ENCODE measurements at places on chromosomes 3 and 15.

- DNase-seq, result no peak
These were observed 645.8 kb upstream of the NR2F2 start for GRCh38 chr15:95684693-95685115.

- DNase-seq, result no peak
These were observed 31.1 kb upstream of the RASA2 start for GRCh38 chr3:141455603-141456300.

- DNase-seq, result peak; percentile 88
These were observed 349.9 kb downstream of the ZBBX start for GRCh38 chr3:167030082-167030725.

DNA sequence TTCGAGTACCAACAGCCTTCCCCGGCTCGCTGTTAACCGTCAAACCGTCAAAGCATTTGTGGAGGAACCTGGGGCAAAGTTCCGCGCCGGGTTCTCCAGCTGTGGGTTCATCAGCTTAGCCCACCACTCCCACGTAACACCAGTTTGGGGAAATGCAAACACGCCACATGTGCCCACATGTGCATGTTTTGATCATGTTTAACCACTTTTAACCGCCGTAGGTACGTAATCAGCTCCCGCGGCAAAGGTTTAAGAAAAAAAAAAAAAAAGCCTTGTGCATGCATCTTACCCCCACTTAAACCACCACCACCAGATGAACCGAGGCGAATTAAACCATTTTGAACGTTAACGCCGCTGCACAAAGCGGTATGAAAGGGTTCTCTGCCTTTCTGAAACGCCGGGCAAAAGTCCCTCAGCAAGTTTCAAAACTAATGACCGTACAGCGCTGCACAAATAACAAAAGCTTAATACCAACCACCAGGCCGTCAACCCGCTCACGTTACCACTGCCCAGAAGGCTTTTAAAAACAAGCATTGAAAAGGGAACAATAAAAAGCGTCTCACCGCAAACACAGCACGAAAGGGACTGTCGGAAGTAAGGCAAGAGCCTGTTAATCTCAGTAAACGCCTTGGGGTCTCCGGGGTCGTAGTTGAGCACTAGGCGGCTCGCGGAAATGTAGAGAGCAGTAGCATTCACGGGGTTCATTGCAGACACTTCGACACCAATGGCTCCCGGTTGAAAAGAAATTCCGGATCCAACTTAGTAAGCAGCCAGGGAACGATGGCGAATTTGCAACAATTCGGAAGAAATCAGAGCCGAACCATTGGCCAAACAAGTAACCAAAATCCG lies 1.5 kb downstream of the MSL2 start:
- DNase-seq, result peak; percentile 51

GRCh38 chr15:28989239-28989830 lies 103.6 kb downstream of the APBA2 start:
- peak; percentile 32 for DNase-seq

DNA sequence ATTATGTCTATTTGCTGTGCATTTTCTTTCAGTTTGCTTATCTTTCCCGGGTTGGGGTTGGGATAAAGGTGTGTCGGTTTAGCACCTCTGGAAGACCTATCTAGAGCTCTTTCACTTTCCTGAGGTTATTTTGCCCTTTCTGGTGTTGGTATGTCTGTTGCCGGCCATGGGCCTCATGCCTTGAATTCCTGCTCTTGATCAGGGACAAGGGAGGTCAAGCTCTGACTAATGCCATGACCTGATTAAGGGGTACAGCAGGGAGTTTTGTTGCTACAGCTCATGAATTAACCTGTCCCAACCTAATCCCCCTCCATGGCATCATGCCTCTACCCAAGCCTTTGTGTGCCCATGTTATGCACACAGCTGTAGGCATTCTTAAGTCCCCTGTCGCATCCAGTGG lies 70.5 kb upstream of the GOLGA6B start:
- no peak for DNase-seq

GRCh38 chr3:55285156-55285555 lies 201.9 kb downstream of the WNT5A start:
- DNase-seq, result no peak

GRCh38 chr15:48696627-48697312 lies 51.3 kb upstream of the FBN1 start:
- no peak for DNase-seq

- peak; percentile 51 for DNase-seq
These were observed 74.7 kb downstream of the RASA2 start for GRCh38 chr3:141561426-141562034.

DNA sequence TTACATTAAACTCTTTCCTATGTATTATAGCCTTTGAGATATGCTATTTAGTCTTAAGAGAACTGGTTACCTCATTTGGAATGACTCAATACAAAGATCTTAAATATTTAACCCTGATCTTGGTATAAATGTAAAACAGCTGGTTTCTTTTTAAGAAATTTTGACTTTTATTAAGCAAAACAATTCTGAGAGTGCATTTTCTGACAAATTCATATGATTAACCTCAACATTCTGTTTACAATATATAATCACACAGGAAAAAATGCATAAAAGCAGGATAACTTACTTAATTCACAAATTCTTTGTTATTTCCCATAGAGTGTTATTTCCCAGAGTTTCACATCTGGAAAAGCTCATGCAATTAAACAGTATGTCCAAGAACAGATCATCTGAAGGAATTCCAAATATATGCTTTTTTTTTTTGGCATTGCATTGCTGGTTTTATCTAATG lies 400.4 kb upstream of the THBS1 start:
- DNase-seq, result no peak

GRCh38 chr3:172312001-172312400 lies 136.3 kb downstream of the GHSR start:
- DNase-seq, result no peak

GRCh38 chr3:84724877-84725276 lies 233.9 kb upstream of the CADM2 start:
- peak; percentile 42 for DNase-seq

DNA sequence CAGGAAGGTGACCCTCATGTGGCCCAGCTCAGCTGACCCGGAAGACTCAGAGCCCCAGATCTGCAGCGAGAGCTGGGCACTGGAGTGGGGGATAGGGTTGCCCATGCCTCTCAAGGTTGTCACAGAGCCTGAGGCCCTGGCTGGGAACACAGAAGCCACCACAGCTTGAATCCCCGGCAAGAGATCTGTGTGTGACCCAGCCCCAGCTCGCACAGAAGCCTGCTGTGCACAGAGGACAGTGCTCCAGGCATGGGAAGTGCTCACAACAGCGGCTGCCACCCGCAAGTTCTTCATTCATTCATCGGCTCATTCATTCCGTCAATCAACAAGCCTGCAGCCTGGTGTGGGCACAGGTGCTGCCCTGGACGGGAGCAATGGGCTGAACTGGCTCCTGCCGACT lies 36.4 kb downstream of the DNAJB8 start:
- DNase-seq, result peak; percentile 6

- peak; percentile 51 for DNase-seq
These were observed 19.5 kb upstream of the C3orf70 start for GRCh38 chr3:185172086-185173049.

GRCh38 chr15:71136159-71136783 lies 21.0 kb downstream of the THSD4 start:
- no peak for DNase-seq

DNA sequence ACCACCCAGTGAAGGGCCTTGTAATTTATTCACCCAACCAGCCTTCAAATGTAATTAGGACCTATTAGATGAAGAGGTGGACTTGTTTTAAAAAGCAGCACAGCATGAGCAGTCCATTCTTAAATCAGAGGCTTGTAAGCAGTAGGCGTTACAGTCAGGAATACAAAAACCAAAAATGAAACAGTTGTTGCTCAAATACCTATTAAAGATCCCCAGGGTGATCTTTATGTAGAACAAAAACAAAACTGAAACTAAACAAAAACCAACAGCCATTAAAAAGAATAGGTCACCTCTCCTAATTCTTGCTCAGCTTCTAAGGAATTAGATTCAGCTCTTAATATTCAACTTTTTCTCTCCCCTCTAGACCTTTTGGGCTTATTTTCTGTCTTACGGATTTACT lies 104.9 kb upstream of the ST8SIA2 start:
- no peak for DNase-seq

- no peak for DNase-seq
These were observed 10.2 kb downstream of the CSPG4 start for GRCh38 chr15:75702436-75702835.

DNA sequence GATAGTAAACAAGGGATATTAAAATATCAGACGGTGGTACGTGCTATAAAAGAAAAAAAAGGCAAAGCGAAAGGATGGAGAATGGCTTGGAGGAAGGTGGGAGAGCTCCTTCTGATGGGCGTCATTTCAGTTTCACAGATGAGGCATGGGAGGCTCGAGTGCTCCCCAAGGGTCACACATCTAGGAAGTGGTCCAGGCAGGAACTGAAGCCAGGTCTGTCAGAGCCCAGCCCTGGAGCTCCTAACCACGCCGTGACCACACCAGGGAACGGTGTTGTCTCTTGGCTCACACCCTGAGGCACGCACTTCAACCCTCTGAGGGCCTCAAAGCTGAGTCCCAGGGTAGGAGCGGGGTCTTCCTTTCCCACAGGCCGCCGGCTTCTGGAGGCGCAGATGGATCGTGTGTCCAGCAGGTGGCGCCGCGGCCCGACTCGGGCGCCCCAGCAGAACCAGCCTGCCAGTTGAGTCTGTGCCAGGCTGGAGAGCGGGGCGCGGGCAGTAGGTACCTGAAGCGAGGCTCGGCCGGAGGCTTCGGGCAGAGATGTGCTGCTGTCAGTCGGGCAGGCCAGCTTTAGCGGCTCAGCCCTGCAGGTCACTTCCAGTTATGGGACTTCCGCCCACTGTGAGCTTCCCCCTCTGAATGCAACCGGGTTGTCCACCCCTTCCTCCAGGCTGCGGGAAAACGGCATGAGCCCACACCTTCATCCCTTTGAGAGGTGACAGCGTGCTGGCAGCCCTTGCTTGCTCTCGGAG lies 68.1 kb downstream of the SLC6A1 start:
- peak; percentile 78 for DNase-seq

- DNase-seq, result peak; percentile 86
These were observed 515 bp downstream of the ADAM10 start for GRCh38 chr15:58748852-58749531.

GRCh38 chr3:42728056-42728455 lies 25.5 kb upstream of the HHATL start:
- no peak for DNase-seq

GRCh38 chr3:151593928-151594327 lies 133.1 kb upstream of the IGSF10 start:
- DNase-seq, result no peak

- DNase-seq, result peak; percentile 25
These were observed 31.4 kb upstream of the TIPARP start for GRCh38 chr3:156642750-156643728.

DNA sequence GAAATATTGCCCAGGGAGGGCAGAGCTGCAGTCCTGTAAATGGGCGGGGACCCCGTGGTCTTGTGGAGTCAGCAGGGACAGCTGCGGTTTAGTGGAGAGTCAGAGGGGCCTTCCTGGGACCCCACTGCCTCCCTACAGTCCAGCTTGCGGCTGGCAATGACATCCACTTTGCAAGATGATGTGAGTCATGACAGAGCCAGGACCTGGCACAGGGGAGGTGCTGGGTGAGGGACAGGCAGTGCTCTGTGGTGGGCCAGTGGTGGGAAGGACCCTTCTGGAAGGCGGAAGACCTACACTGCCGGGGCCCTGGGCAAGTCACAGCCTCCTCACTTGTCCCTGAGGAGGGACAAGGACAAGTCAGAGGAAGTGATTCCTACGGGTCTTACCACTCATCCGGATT lies 17.8 kb downstream of the APBA2 start:
- DNase-seq, result no peak

- no peak for DNase-seq
These were observed 291.7 kb upstream of the CNTN3 start for GRCh38 chr3:74906181-74906580.

GRCh38 chr3:72475258-72476138 lies 372.7 kb downstream of the SHQ1 start:
- no peak for DNase-seq

DNA sequence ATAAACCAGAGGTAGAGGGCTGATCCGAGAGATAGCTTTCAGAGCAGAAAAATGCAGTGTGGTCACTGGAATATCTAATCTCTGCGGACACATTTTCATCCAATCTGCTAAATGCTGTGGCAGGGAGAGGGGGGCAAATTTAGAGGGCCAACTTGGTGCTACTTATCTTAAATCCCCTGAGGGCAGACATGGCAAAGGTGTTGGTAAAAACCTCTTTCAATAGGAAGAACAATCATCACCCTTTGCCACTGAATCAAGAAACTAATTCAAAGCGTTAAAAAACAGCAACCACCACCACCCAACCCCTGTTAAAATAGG lies 152.9 kb downstream of the MECOM start:
- DNase-seq, result peak; percentile 64

GRCh38 chr3:155859859-155860258 lies 5.6 kb upstream of the SLC33A1 start:
- peak; percentile 5 for DNase-seq

DNA sequence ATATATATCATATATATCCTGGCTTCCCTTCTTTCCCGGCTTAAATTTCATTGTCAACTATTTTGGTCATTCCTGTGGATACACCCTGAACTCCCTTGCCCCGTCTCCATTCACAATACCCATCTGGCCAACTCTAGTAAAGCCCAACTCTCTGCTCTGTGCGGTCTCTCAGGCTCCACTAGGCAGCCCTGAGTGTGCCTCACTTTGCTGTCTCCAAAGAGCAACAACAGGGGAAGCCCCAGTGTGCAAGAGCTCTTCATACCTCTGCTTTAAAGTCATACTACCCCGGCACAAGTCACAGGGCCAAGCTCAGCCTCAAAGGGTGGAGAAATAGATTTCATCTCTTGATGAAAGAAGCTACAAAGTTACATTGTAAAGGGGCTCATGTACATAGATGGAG lies 18.9 kb upstream of the FEM1B start:
- DNase-seq, result no peak

GRCh38 chr15:92155934-92156333 lies 237.7 kb upstream of the ST8SIA2 start:
- DNase-seq, result peak; percentile 46

- no peak for DNase-seq
These were observed 237.8 kb upstream of the NR2E3 start for GRCh38 chr15:71572452-71573053.

DNA sequence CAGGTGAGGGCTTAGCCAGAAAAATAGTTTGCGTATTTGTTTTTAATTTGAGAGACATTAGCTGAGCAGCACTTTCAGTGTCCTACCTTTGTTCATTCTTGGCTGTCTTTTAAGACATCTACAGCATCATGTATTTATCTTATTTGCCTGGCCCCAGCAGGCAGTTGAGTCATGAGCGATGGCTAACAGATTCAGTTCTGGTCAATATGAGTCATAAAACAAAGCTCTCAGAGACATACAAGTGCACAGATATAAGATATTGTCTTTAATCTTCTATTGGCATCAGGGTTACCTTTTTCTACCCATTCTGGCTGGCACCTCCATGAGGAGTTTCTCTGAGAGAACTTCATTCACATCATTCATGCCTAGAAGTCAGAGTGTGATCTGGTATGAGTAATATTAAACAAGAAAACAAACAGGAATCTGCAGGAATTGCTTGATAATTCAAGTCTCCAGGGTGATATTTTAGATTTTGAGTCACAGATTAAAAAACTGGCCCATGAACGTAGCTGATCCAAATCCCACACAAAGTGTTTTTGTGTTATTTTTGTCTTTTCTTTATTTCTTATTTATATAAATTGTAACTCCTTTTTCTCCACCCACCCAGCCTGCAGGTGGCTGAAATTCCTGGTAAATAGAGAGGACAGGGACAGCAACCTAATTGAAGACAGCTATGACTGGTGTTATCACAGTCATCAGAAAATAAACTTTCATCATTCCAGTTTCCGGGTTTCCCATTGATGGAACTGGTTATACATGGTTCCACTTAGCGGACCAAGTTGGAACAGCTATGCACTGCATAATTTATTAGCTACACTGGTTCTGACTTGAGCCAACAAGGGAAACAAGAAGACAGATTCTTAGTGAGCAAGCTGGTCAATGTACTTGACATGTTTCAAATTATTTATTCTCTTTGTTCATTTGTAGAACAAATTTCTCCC lies 47.3 kb downstream of the PLSCR2 start:
- no peak for DNase-seq
